Stimulated activated naive CD4-positive, alpha-beta T cell treated with Interleukin-2 at 50 U/mL for 16 hours (primary cell): ENCODE measurements at places on chromosomes 5 and 9.

- no peak for DNase-seq
Measured at GRCh38 chr9:87840134-87840533, 42.5 kb upstream of the SPATA31E1 start.

DNA sequence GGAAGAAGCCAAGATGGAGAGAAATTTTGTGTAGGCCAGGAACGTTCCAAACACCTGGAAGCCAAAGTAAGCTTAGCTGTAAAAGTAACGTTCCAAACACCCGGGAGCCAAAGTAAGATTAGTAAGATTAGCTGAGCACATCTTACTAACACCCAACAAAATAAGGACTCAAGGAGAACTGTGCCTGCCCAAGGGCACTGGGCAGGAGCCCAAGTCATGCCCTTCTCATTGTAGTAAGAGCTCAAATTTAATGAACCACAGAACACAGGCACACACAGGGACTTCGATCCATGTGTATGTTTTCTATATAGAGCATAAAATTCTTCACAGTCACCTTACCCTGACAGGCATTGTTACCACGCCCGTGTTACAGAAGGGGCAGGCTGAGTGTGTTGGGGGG is 36.1 kb upstream of the NXNL2 start:
- DNase-seq: no peak

GRCh38 chr9:95499847-95500246 is 16.9 kb downstream of the PTCH1 start:
- DNase-seq: no peak

DNA sequence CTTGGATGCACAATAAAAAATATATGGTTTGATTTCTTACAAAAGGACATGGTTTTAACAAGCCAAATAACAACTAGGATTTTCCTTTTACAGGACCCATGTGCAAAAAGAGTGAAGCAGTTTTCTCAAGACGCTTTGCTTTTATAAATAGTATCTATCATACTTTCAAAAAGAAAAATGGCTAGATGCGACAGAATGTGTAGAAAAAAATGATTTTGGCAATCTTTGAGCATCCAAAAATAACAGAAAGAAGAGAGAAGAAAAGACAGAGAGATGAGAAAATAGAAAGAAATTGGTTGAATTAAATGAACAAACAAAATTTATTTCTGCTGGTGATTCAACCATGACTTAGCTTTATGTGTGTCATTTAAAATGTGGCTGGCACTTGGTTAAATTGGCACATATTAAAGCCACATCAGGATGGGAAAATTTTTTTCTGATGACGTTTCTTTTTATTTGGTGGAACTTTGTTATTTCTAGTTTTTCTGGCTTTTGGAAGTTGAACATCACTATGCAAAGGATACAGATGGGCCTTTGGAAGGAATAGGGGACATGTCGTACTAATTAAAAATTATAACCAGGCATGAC is 35.6 kb upstream of the NREP start:
- DNase-seq: no peak

GRCh38 chr5:132074772-132075718 is 1.5 kb downstream of the CSF2 start:
- DNase-seq: no peak

- no peak for DNase-seq
Measured at GRCh38 chr5:116454417-116454927, 120.2 kb downstream of the SEMA6A start.

DNA sequence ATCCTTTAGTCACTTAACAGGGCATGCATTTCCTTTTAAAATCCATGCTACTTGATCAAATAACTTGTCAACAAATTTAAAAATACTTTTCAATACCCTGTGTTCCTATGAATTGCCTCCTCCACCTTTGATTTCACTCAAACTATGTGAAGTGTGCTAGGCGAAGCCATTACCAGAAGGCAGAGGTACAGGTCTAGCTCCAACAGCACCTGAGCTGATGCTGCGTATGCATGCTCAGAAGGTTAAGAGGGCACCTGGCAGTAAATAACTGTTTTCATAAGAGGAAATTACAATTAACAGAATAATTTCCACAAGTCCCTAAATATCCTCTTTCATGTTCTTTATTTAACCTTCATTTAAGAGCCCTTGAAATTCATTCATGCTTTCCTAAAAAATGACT is 251.8 kb downstream of the EFNA5 start:
- no peak for DNase-seq

DNA sequence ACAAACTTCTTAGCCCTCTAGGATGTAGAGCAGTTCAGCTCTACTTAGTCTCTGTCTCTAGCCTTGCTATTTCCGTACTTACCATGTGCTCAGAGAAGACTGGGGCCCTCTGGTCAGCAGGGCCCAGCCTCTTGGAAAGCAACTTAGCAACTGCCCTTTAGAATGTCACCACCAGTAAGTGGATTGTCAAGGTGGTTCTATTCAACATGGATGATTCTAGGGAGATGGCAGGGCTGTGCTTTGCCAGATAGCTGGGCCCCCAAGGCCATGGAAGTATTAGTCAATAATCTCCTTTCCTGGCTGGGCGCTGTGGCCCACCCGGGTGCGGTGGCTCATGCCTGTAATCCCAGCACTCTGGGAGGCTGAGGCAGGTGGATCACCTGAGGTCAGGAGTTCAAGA is 177.6 kb upstream of the MVB12B start:
- DNase-seq: no peak

- no peak for DNase-seq
Measured at GRCh38 chr5:115243412-115243811, 19.3 kb downstream of the PGGT1B start.

DNA sequence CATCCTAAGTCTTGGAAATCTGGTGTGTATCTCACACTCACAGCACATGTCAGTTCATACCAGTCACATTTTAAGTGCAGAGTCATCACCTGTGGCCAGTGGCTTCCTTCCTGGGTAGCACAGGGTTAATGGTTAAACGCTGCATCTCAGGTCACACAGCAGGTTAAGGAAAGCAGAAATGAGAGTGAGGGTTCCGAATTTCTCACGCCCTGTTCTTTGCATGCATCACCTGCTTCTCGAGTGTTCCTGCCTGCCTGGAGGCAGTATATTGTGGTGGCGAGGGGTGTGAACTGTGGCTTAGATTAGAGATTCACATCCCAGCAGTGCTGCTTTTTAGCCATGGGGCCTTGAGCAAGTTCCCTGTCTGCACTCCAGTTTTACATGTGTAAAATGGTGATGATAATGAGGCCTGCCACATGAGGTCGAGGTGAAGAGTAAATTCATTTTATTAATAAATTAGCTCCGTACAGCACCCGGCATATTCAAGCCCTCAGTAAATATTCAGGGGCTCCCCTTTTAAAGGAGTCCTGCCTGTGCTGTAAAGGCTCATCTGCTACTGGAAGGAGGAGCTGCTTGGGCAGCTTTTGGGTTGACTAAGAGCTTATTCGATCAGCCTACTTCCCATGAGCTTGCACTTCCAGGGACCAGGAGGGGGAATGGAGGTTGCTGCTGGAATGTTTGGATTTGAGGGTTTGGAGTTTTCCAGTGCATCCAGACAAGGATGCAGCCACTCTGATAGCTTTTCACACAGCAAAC is 61.1 kb upstream of the SAP30L start:
- no peak for DNase-seq

- no peak for DNase-seq
Measured at GRCh38 chr9:128936171-128936865, 11.1 kb downstream of the DOLK start.

DNA sequence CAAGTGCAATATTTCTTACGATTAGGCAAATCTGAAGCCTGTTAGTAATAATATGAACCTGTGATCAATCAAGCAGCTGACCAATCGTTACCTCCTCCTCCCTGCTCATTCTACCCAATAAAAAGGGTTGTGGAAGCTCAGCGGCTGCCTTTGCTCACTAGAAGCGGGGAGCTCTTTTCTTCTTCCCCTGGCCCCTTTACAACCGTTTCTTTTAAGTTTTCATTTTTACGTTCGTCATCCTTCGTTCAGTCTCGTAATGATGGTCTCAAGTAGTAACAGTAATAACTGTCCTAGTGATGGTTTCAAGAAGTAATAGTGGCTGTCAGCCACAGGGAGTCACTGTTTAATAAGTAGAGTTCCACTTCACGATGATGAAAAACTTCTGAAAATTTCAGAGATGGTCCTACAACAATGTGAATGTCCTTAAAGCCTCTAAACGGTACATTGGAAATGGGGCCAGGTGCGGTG is 6.2 kb downstream of the UGT3A2 start:
- DNase-seq: no peak

DNA sequence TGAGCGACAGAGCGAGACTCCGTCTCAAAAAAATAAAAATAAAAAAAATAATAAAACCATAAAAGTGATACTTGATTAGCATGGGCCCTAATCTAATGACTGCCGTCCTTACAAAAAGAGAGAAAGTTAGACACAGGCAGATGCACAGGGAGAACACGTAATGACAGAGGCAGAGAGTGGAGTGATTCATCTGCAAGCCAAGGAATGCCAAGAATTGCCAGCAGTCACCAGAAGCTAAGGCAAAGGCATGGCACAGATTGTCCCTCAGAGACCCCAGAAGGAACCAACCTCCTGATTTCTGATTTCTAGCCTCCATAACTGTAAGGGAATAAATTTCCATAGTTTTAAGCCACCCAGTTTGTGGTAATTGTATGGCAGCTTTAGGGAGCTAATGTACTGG is 79.6 kb upstream of the FREM1 start:
- no peak for DNase-seq

DNA sequence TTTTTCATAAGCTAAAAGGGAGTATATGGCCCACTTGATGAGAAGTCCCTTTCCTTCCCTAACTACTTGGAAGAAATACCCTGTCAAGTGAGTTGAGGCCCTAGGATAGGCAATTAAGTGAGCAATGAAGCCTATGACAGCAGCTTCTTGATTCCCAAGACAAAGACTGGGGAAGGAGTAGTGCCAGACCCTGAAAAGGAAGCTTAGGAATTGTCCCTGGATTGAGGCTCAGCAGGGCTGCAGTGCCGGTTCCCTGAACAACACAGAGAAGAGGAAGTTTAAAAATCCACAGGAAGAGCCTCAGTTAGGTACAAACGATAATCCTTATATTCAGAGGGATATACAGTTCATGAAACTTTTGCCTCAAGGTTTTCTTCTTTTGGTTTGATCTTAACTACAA is 61.8 kb upstream of the RAD23B start:
- DNase-seq: no peak

DNA sequence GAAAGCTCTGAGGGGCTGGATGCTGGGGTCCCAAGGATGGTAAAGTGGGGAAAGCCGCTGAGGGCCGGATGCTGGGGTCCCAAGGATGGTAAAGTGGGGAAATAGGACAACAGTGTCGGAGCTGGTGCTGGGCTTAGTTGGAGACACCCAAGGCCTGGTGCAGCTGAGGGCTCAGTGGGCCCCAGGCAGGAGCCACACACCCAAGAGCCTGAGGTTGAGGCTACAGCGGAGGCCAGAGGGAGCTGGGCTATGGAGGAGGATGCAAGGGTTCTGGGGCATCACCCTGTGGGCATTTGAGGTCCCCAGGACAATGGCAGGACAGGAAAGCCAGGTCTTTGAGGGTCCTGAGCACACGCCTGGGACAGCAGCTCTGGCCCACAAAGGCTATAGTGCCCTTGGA is 19.1 kb upstream of the SLC9A3 start:
- DNase-seq: no peak

GRCh38 chr5:180349391-180349790 is 3.7 kb downstream of the GFPT2 start:
- no peak for DNase-seq

DNA sequence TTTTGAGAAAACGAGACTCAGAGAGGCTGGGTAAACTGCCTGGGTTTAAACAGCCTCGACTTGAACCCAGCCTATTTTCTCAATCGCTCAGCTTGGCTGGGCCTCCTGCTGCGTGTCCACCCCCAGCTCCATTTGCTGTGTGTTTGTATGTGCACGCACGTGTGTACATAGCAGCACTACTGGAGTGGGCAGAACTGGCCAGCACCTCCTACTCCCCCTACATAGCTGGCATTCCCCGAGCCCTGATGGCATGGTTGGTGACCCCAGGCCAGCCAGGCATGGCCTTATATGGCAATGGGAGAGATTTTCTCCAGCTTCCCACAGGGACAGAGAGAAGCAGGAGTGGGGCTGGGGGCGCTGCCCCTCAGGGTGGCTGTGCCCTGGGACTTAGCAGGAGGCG is 4.1 kb downstream of the AIF1L start:
- DNase-seq: no peak

- DNase-seq: no peak
Measured at GRCh38 chr9:24218656-24219055, 327.0 kb downstream of the IZUMO3 start.

DNA sequence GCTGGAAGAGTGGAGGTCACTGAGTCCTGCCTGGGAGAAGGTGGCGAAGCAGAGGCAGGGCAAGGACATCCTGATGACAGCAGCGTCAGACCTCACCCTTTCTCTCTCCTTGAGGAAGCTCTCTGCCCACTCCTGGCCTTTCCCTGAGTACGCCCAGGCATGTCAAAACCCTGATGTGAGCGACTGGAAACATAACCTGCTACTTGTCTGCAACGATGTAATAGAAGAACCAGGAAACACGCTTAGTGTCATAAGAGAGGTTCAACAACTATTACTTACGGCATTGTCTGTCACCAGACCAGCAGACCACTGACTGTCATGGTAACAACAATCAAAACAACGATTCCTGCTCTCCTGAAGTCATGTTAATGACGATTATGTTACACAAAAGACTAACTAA is 152.4 kb downstream of the ACTL7B start:
- DNase-seq: no peak

DNA sequence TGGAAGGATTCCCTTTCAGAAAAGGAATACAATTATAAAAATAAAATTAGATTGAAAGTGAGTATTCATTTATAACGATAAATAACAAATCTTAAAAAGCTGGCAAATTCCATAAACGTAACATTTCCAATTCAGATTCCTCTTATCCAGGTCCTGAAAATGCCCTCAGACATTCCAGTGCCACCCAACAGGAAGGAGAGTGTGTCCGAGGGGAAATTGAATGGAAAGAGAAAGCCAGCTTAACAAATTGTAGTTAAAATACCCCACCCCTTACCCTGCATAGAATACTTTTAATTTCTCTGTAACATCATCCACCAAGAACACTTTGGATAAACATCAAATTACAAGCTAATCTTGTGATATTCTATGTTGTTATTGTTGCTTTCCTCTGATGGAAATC is 72.0 kb downstream of the ARHGEF28 start:
- DNase-seq: no peak

DNA sequence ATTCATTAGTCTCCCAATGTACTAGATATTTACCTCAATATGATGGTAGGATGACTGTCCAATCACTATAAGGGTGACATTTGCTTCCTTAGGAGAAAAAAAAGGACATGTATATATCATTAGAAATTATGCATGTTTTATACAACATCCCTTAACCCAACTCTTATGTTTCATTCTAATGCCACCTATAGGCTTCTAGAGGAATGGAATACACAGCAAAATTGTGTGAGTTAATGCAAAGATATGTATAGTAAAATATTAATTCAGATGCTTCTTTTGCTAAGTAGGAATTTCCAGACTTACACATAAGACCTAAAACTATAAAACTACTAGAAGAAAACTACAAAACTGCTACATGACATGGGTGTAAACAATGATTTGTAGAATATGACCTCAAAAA is 3.5 kb downstream of the PRXL2C start:
- no peak for DNase-seq

- DNase-seq: no peak
Measured at GRCh38 chr5:166349046-166349445, 1942.4 kb upstream of the WWC1 start.

- DNase-seq: no peak
Measured at GRCh38 chr9:135272608-135273007, 185.1 kb downstream of the OLFM1 start.
